Trophoblast cell (in vitro differentiated cells and primary cell): ENCODE measurements at places on chromosomes 12 and 14.

DNA sequence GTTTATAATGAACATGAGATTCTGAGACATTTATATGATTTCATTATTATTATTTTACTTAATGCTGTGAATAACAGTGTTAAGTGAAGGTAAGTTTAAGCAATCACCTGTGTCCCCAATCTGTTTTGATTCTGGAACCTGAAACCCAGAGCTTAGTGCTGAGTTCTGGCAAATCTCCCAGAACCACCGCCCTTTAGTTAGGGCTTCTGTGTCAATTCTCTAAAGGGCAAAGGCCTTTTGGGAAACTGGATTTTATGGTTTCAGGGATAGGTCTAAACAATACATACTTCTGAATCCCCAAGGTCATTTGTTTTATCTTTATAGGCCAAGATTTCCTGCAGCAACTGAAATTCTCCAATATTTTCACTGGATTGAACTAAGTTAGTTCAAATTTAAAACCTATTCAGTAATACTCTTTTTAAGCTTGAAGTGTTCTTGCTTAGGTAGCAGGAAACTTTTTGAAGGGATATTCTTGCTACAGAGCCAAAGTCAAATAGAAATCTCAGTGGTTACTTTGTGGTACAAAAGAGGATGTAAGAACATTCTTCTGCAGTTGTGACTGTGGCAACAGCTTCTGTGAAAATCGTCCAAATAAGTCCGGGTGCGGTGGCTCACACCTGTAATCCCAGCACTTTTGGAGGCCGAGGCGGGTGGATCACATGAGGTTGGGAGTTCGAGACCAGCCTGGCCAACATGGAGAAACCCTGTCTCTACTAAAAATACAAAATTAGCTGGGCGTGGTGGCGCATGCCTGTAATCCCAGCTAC lies 10.0 kb upstream of the PKP2 start:
- DNase-seq: no peak

- peak; percentile 77 for DNase-seq
Measured at GRCh38 chr12:46786774-46787173, 39.0 kb downstream of the SLC38A4 start.

- DNase-seq: no peak
Measured at GRCh38 chr14:34387974-34388516, 74.0 kb downstream of the SPTSSA start.

DNA sequence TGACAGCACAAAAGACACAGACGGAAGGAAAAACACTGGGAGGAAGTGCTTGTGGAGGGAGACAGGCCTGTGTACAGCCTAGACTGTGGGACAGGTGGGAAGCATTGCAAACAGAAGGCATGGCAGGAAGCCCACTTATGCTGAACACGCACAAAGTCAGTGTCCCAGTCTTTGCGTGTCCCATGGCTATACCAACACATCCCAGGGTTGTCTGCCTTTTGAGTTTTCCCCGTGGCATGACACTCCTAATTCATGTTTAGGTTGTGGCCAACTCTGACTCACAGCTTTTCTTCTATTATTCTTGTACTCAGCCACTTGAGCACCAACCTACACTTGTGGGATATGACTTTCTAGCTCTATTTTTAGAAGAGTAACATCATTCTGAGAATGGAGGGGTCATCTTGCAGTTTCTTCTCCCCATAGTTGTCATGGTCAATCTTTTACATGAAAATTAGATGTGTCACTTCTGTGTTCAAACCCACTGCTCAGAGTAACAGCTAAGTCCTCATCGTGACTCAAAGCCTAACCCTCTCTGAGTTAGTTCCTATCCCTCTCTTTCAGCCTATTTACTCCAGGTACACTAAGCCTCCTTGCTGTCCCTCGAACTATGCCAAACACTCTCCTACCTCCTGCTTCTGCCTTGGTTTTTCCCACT lies 27.5 kb upstream of the JPH4 start:
- no peak for DNase-seq

DNA sequence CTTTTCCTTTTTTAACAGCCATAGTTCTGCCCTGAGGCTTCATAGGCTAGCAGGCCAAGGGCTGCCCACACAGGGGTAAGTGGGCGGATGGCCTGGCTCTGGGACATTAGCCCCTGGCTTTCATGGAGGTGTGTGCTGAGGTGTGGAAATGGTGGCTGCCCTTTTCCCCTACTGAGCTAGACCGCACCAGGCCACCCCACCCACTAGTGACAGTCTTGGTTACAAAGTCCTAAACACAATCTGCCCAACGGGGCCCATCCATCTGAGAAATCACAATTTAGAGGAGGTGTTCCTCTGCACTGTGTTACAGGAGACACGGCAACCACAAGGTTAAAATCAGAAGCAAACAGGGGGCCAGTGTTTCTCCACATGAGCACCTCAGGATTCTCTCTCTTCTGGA lies 35.6 kb downstream of the APPL2 start:
- DNase-seq: no peak

- DNase-seq: peak; percentile 96
Measured at GRCh38 chr12:117394491-117394890, 33.1 kb upstream of the NOS1 start.

DNA sequence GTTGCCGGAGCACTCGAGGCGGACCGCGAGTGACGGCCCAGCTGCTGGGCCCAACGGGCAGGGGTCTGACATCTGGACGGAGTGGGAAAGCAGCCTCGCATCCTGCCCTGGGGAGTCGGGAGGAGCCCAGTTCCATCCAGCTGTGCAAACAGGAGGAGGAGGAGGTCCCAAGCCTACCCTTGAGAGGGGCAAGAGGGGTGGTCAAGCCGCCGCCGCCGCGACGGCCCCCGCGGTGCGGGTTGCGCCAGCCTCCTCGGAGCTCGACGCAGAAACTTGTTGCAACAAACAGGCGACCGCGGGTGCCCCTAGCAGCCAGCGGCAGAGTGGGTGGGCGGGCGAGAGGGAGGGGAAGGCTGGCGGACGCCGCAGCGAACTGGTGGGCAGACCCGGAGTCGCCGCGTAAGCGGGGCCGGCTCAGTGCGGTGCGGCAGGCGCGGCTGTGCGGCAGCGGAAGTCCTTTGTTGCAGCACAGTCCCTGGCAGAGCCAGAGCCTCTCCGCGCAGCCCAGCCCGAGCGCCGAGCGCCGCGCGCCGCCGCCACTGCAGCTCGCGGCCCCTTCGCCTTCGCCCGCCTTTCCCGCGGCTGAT lies at the start of gene ZBTB1:
ZBTB1 (plus strand) TSS at position 461 of the 587 bp plus-strand sequence. CDS start 16,735 bp downstream, outside the sequence.
- peak; percentile 86 for DNase-seq

GRCh38 chr14:105315211-105315721 lies 718 bp downstream of the PACS2 start:
- DNase-seq: peak; percentile 51

DNA sequence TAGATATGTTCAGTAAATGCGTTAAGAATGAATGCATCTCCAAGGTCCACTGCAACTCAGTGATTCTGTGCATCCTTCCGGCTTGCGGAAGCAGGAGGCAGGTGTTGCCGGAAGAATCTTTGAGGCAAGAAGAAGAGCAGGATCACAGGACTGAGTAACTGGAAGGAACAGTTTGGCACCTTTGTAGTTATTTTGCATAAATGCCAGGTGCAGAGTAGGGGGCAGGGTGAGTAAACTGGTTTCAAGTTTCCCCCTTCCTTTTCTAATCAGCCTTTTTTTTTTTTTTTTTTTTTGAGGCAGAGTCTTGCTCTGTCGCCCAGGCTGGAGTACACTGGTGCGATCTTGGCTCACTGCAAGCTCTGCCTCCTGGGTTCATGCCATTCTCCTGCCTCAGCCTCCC lies 22.3 kb downstream of the DYRK4 start:
- no peak for DNase-seq

GRCh38 chr12:3432176-3432742 lies 58.7 kb upstream of the PRMT8 start:
- DNase-seq: no peak

DNA sequence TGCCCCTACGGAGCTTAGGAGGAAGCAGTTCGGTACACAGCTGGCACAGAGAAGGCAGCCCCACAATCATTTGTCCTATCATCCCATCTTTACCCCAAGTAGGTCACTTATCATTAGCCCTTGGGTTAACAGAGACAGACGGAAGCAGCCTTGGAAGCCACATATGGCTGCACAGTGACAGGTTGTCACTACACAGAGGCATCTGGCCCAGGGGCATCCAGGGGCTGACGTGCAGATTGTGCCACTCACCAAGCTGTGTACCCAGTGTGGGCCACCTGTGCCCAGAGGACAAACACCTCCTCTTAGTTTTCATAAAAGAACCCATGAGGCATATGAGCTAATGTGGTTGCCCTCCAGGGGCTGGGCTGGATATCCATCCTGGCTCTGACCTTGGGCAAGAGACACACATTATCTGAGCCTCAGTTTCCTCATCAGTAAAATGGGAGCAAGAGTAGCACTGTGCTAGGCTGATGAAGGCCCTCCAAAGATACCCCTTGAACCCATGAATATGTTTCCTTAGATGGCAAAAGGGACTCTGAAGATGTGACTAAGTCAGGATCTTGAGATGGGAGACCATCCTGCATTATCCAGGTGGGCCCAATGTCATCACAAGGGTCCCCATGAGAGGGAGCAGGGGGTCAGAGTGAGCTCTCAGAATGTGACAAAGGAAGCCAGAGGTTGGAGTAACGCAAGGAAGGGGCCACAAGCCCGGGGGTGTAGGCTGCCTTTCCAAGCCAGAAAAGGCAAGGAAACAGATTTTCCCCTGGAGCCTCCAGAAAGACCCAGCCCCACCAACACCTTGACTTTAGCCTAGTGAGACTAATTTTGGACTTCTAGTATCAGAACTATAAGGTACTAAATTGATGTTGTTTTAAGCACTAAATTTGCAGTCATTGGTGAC lies 64.6 kb downstream of the C14orf132 start:
- no peak for DNase-seq

GRCh38 chr12:107778383-107779025 lies 4.0 kb downstream of the ASCL4 start:
- DNase-seq: no peak

GRCh38 chr14:73785336-73785833 lies 66.2 kb upstream of the PTGR2 start:
- DNase-seq: peak; percentile 95

DNA sequence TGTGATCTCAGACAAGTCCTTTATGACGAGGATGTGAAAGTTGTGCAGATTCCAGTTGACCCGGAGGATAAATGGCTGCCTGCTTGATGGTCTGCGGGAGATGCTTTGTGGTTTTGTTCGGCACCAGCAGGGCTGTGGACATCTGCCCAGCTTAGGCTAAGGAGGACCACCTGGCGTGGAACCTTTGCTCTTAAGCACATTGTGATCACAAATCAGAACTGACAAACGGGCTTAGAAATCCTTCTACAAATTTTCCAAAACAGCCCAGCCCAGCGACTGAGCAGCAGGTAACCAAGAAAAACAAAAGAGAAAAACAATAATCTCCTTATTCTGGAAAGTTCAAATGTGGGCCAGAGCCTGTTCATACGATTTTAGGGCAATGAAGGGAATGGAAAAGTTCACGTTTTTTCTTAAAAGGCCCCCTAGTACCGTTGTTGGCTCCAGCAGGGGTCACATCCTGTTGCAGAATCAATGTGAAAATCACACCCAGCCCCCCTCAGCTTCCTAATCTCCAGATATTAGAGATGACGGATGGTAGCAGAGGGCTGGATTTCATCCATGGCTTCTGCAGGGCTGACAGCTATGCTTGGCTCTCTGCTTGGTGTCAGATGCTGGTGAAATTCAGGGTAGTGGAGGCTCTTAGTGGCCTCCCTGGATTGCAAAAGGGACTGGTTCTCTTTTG lies 81.1 kb upstream of the RFLNA start:
- DNase-seq: no peak

DNA sequence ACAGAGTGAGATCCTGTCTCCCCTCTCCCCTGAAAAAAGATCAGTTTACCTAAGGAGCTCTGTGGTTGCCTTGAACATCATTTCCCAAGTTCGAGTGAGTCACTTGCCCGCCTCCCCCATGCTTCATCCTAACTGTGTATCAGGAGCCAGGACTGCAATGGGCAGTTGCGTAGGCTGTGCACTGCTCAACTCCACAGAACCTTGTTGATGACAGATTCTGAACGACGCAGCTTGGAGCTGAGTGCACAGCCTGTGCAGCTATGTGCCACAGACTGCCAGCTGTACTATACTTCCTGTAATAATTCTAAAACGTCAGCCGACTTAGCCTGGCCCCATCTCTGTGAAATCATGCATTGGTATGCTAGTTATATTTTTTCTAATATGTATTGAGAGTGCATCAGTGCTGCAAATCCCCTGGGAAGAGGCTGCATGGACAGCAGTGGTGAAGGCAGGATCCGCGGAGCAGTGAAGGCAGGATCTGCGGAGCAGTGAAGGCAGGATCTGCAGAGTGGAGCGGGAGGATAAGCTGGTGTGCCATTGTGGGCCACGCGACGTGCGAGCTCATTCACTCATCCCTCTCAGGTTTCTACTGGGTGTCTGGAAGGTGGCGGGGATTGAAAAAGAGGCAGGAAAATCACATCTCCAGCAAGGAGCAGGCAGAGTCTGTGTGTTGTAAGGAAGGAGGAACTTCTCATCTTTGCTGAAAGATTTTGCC lies 80.8 kb downstream of the GALNT9 start:
- DNase-seq: no peak
